ENCODE measurements at places on chromosomes 5 and 9.

DNA sequence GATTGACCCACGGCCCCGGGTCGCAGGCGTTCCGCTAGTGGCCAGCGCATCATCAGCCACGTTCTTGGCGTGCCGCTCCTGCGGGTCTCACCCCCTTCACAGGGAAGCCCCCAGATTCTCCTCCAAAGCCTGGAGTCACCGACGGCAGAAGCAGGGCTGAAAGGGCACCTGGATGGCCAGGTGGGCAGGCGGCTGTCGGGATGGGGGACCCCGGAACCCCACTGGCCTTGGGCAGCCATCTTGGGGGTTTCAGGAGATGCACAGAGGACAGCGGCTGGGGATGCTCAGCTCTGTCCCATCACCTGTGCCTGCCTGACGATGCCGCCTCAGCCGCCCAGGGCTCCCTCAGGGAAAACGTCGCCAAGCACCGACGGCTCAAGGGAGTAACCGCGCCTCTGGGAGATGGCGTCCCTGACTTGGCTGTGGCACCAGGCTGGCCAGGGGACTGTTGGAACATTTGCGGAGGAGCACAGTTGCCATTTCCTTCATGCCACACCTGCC, 14.1 kb upstream of the SLC9A3 start:
- no peak for DNase-seq

DNA sequence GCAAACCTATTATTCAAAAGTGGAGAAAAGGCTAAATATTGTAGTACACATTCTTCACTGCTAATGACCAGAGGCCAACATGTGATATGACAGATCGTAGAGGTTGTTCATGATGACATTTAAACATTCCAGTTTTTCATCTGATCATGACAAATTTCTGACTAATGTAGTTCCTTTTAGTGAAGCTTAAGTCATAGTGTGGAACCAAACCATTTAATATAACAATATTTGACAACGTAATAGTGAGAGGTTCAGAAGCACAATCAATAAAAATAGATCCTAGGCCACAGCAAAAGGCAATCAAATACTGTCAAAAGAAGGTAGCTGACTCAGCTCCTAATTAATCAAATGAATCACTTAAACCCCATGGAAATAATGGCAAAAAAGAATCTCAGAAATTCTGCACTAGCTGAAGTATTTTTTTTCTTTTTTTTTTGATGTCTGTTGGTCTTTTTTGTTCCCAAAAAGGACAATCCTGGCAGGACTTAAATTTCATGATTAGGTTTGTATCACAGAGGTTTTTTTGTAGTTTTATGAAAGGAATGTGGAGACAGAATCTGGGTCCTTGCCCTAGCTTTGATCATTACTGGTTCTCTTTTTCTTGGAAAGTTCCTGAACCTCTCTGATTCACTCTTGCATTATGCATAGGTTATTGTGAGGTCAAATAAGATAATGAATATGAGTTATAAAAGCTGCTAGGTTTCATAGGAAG, 795.0 kb downstream of the DTWD2 start:
- DNase-seq, result no peak

DNA sequence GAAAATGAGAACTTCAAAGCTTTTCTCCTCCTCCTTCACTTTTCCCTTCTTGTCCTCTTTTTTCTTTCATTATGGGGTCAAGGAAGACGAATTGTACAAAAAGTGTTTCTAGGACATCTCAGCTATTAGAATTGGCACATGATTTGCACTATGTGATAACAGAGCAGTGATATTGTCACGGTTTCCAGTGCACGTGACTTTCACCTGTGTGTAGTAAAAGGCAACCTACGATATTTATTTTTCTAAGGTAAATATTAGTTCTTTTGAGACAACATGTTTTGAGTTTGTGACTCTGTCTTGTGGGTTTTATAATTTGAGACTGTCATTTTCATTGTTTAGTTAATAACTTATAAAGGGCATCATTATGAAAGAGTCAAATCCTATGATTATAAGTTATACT, 213.1 kb downstream of the PSAT1 start:
- no peak for DNase-seq

DNA sequence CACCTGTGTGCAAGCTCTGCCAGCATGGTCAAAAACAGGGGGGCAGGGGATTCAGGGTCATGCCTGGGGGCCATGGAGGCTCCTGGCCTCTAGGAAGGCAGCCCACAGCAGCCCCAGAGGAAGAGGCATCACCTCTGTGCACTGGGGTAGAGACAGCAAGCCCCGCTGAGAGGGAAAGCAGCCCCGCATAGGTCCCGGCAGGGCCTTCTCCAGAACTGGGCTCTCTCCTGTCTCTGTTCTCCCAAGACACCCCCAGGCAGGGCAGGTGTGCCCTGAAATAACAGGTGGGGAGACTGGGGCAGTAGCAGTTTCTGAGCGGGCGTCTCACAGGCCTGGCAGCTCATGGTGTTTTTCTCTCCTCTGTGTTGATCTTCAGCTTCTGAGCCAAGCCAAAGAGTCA, 279.1 kb downstream of the HSPA4 start:
- DNase-seq, result no peak

DNA sequence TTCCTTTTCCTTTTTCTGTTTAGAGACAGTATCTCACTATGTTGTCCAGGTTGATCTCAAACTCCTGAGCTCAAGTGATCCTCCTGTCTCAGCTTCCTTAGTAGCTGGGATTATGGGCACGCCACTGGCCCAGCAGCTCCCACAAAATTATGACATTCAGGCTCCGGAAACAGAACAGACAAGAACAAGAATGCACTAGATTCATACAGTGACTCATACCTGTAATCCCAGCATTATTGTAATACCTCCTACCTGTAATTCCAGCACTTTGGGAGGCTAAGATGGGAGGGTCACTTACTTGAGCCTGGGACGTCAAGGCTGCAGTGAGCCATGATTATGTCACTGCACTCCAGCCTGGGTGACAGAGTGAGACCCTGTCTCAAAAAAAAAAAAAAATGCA, 26.7 kb upstream of the B4GALT1 start:
- DNase-seq, result no peak

DNA sequence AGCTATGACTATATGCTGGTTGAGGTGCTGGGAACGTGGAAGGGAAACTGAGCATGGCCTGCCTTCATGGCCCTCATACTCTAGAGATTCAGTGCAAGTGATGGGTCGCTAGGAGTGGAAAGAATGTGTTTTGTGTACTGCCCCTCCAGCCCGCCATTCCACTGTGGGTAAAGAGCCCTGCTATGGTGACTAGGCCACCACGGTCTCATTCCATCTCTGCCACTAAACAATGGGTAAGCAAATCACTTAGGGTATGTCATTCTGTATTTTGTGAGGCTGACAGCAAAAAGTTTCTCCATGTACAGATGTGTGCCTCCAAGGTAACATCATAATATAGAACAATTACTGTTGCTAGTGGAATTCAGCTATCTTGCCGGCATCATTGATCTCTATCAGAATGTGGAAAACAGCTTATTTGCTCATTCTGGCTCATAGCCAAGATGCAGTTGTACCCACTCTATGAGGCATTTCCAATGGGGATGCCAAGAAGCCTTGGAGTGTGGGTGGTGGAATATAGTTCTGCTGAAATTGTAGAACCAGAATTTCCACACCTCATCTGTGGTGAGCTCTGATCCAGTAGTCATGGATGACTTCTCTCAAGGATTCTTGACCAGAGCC, 12.5 kb downstream of the SMARCA2 start:
- no peak for DNase-seq

DNA sequence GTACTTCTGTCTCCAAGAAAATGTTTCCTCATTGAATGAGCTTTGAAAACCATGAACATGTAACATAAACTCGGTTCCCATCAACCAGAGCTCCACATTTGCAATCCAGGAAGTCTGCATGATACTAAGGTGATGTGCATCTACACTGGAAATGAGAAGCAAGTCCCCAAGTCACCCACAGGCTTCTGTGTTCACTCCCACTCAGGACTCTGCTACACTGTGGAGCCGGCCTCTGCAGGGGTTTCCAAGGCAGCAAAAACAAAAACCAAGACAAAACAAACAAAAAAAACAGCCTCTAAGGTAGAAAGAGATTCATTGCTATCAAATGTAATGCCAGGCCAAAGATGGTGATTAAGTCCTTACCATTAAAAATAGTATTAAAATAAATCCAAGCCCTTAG, 593.7 kb downstream of the IRX1 start:
- DNase-seq, result no peak

GRCh38 chr9:133874060-133874657, 118.0 kb downstream of the VAV2 start:
- DNase-seq, result peak; percentile 88

GRCh38 chr5:94243612-94244011, 374.8 kb downstream of the KIAA0825 start:
- DNase-seq, result no peak

DNA sequence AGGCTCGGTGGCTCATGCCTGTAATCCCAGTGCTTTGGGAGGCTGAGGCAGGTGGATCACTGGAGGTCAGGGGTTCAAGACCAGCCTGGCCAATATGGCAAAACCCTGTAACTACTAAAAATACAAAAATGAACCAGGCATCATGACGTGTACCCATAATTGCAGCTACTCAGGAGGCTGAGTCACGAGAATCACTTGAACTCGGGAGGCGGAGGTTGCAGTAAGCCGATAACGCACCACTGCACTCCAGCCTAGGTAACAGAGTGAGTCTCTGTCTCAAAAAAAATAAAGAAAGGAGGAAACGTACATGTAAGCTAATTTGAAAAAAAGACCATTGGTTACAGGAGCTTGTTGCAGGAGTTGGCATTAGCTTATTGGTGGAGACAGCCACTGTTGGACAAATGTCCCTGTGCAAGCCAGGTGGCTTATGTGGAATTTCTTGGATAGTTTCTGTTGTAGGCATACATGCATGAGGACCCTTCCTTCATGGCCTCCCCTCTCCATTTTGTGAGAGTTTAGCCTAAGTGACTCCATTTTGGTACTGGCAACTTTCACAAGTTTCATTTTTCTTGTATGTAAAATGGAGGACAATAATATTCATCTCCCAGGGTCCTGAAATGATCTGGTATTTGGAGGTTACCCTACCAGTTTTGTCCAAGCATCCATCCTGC, 16.8 kb upstream of the RAB14 start:
- DNase-seq, result no peak

GRCh38 chr5:167939686-167940085, 351.8 kb upstream of the WWC1 start:
- no peak for DNase-seq

DNA sequence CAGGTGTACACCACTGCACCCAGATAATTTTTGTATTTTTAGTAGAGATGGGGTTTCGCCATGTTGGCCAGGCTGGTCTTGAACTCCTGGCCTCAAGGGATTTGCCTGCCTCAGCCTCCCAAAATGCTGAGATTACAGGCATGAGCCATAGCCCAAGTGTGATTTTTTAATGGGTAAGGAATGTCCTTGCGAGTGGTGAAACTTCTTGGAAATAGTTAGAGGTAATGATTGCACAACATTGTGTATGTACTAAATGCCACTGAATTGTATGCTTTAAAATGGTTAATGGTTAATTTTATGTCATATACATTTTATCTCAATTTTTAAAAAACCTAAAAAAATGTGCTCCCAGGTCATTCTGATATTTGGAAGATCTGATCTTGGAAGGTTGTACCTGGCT, 59.9 kb upstream of the IL6ST start:
- no peak for DNase-seq

DNA sequence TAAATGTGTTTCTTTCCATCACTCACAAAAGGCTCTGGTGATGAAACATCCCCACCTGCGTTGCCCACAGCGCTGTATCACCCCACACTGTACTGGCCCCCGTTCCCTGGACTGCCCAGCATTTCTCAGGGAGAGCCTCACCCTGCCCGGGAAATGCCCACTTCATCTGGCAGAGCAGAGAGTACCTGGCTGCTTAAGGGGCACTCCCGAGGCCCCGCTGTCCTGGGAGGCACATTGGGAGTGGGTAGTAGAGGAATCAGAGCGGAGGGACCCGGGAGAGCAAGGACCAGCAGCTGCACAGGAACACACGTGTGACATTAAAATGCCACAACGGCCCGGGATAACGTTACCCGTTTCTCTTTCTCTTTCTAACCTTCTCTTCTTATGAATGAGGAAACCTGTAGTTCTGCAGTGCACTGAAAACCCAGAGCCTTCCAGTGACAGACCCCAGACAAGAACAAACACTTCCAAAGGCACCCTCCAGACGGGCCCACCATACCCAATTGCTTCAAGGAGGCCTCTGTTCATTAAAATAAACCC, 110.0 kb downstream of the ROR2 start:
- DNase-seq, result no peak

DNA sequence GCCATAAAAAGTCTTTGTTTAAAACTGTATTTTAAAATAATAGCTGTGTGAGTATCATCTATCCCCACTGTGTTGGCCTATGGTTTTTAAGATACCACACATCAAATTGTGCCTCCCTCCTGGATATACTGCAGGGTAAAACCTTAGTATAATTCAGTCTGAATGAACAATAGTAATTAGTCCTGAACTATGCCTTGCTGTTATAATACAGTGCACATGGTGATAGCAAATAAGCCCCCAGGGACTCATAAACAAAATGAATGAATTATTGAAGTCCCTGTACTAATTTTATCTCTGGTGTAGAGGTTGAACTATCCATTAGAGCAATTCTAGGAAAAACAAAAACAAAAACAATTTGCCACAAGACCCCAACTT, 142.7 kb upstream of the ADAMTSL1 start:
- DNase-seq, result no peak

DNA sequence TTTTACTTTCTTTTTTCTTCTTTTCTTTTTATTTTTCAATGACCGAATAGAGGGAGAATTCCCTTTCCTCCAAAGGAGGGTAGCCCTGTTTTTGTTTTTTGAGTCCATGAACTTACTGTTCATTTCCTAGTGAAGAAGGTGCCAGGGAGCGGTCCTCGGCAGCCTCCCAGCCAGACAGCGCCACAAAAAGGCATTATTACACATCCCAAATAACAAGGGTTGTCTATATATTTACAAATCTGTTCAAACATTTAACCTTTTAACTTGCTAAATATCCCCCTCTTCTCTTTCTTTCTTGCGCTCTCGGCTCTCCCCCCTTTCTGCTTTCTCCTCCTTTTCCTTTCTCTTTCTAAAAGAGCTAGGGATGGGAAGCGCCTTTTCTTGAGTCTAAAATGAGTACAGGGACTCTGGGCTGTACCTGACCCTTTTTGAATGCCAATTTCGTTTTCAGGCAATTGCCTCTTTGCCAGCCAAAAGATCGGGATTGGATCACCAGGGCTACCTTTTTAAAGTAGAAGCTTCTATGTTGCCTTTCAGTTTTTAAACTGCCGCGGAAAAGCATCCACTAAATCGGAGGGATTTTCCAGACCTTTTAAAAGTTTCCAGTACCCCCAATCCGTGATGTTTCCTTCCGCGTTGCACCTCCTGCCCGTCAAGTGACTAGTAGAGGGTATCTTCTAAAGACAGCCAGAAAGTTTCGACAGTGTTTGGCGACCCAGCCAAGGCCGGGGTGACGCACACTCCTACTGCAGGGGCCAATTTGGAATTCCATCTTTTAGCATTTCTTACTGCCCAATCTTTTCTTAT, 125.6 kb downstream of the TMEM161B start:
- no peak for DNase-seq

GRCh38 chr5:67293226-67293625, 96.6 kb upstream of the CD180 start:
- DNase-seq, result no peak

DNA sequence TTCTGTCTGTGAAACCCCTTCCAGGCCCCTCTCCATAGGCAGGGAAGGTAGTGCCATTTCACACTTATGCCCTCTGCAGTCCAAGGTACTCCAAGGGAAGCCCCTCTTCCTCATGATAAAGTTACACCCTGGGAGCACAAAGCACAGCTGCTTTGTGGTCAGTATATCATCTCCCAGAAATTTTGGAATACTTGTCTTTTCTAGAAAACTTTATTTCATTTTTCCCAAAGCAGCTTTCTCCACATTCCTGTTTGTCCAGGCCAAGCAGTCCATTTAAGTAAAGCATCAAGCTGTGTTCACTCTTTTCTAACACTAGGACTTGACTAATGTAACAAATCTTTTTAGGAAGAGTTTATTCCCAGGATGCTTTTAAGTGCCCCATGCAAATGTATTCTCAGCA, 371.8 kb upstream of the RGMB start:
- DNase-seq, result no peak
